Ascending aorta (tissue), 2 donors: ENCODE measurements at places on chromosomes 6 and 20. TPM values are rescaled to one million over a fixed set of nuclear protein-coding genes. Genes with fewer than 3 reads are reported as not detected.
A peak's percentile ranks its signal among the peaks of the same experiment; 100 is the strongest.

- peaks cover 21% of the 10 kb centered on the region for H3K4me1 ChIP-seq
- H3K36me3 ChIP-seq: peaks cover 13% of the 10 kb centered on the region
- H3K4me3 ChIP-seq: peak overlapping the region; percentile 98
- no peak for DNase-seq
- H3K27ac ChIP-seq: peak overlapping the region; percentile 95
These were observed 2.8 kb downstream of the NEDD9 start for GRCh38 chr6:11229655-11230046.

DNA sequence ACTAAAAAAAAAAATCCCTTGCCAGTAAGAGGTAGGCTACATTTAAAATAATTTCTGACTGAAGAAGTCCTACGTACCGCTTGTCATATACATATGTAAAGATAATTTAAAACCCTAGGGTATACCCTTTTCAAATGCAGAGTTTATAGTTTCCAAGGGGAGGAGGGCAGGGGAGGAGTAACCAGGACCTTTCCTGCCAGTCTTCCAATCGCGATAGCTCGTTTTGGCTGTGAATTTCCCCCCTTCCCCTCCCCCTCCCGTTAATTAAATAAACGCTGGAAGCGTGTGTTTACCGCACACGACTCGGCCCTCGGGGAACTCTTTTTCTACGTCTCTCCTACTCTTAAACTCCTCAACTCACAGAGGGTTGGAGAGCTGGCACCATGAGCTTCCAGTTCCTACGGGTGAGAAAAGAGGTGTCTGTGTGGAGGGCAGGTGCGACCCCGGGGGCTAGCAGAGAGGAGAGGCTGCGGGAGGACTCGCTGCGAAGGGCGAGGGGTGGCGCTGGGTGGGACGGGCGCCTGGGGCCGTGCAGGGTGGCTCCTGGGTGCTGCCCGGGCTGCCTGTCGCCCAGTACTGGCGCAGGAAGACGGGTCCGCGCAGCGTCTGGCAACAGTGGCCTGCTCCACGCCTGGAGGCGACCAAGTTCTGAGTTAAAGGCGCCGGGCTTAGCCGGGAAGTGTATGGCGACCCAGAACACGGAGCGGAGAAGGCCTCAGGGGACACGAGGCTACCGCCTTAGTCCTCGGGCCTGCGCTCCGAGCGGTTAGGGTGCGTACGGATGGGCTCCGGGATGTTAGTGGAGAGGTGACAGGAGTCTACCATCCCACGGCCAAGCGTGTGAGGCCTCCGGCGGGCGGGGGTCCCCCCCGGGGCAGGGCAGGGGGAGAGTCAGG is 4.1 kb upstream of the TFAP2C start:
- no peaks in the 10 kb centered on the region for H3K36me3 ChIP-seq
- DNase-seq: no peak
- H3K4me3 ChIP-seq: no peak overlapping the region

- H3K27me3 ChIP-seq: no peaks in the 10 kb centered on the region
- H3K36me3 ChIP-seq: no peaks in the 10 kb centered on the region
- H3K4me1 ChIP-seq: no peaks in the 10 kb centered on the region
- no peak overlapping the region for H3K27ac ChIP-seq
- no peak for DNase-seq
These were observed 73.3 kb downstream of the METTL24 start for GRCh38 chr6:110284855-110285254.

GRCh38 chr6:87723170-87724078 is 21.4 kb upstream of the AKIRIN2 start:
- H3K27me3 ChIP-seq: no peaks in the 10 kb centered on the region
- H3K27ac ChIP-seq: peak overlapping the region; percentile 10
- no peak overlapping the region for H3K4me3 ChIP-seq
- no peaks in the 10 kb centered on the region for H3K36me3 ChIP-seq
- DNase-seq: peak; percentile 48

DNA sequence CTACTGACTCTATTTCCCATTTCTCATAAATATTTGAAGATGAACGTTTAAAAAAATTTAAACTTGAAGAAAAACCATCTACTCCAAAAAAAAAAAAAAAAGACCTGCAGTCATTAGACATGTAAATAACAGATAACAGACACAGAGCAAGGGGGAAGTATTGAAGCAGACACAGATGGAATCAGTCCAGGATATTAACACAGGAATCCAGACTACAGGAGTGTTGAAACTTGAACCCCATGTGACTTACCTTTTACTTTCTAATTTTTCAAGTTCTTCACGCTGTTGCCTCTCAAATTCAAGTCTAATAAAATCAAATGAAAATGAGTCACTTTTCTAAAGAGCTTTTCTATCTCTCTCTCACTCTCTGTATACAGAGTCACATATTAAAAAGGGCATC is 191.8 kb downstream of the KIF16B start:
- no peaks in the 10 kb centered on the region for H3K27me3 ChIP-seq
- no peak overlapping the region for H3K27ac ChIP-seq
- no peaks in the 10 kb centered on the region for H3K4me1 ChIP-seq
- H3K4me3 ChIP-seq: no peak overlapping the region
- DNase-seq: no peak

FHL5 gene
- total RNA-seq: 128 TPM

PRDM13 gene
- total RNA-seq: not detected

LRRN4 gene
- total RNA-seq: not detected
